ENCODE measurements at places on chromosomes 3 and 15.

GRCh38 chr3:107987036-107987939, 103.5 kb downstream of the CD47 start:
- no peak for DNase-seq

- DNase-seq: no peak
These were observed 7.6 kb downstream of the HSPBAP1 start for GRCh38 chr3:122786066-122786465.

- no peak for DNase-seq
These were observed 263.2 kb downstream of the NLGN1 start for GRCh38 chr3:173660645-173661299.

GRCh38 chr15:48966595-48967301, 3.0 kb upstream of the SHC4 start:
- no peak for DNase-seq

DNA sequence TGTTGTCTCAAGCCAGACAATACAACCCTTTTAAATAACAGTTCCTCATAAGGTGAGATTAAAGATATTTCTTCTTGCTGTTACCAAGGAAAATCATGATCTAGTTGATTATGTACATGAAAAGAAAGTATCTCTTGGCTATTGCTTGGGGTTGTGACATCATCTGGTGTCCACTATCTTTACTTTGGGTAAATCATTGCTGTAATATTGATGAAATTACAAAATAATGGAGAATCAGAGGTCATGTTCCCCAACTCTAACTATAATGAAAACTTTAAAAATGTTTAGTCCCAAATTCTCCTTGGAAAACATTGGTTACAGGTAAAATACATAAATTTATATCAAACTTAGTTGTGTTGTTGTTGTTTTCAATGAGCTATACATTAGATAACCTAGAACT, 142.2 kb downstream of the ARPP21 start:
- no peak for DNase-seq

DNA sequence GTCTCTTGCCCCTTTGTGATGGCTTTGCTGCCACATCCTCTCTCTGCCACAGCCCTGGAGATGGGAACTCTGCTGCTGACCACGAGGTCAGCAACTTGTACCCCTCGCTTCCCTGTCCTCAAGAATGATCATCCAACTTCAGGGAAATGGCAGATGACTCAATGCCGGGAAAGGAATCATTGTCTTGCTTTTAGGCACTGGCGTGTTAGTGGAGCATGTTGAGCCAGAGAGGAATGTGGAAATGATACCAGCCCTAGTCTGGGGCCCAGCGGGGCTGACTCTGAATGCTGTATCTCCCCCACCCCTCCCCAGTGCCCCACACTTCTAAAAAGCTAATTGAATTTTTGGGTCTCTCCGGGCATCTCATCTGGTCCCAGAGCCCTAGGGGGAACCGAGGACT, 184.9 kb upstream of the BHLHE40 start:
- DNase-seq: no peak

DNA sequence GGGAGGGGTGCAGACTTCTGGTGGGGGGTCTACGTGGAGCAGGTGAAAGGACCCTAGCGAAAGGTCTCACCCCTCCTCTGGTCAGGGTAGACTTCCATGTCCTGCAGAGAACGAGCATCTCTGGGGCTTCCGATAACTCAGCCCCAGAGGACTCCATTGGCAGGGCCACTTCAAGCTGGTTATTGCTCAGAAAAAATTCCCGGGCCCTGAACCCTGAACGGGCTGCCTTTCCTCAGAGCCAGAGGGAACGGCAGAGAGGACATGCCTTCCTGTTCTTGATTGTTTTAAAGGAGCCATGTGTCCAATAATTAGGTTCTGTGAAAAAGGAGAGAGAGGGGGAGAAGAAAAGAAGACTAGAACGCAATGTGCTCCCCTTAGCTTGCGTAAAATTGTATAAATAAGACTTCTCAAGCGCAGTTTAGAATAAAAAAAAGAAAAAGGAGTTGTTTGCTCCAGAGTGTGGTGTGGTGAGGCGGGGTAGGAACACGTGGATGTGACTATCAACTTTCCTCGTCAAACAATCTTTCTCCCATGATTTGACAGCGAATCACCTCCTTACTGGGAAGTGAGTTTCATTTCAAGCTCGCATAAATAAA, 193.4 kb upstream of the UBE2E1 start:
- DNase-seq: no peak

DNA sequence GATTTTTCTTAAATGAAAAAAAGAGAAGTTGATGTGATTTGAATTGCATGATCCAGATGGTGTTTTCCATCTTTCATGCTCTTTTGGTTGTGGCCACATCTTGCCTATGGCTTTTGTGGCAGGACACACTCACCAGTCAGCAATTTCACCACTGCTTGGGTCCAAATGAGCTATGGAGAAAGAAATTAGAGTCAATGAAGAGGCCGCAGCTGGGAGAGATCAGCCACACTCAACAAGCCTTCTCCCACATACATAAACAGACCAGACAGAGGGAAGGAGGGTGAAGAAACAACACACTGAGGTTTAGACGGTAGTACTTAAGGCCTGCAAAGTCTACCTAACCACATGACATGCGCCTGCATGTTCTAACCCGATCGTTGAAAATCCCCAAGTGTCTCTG, 110.7 kb upstream of the CDIN1 start:
- DNase-seq: no peak

Data from activated CD4-positive, alpha-beta T cell treated with anti-CD3 and anti-CD28 coated beads, Interleukin-2, amount 50 U/mL, for 4 hours (primary cell).